GM23338 (cell line): ENCODE measurements at places on chromosomes 1 and 21.

- DNase-seq: no peak
These were observed 80.3 kb upstream of the ARTN start for GRCh38 chr1:43853161-43853921.

DNA sequence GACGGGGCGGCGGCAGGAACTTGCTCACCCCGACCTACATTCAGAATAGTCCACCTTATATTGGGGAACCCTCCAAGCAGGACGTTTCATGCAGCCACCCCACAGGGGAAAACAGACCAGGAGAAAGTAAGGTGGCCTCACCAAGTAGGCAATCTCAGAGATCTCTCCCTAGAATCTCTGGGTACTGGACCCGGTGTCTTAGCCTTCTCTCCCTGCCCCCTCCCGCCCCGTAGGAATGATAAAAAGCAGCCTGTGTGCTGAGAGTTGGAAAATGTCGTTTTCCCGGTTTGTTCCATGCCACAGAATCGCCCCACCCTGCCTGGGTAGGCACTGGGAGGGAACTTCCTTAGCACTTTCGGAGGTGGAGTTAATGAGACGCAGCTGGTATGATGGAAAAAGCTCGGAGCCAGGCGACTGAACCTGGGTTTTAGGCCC is 789 bp upstream of the PTPN14 start:
- DNase-seq: peak; percentile 97

DNA sequence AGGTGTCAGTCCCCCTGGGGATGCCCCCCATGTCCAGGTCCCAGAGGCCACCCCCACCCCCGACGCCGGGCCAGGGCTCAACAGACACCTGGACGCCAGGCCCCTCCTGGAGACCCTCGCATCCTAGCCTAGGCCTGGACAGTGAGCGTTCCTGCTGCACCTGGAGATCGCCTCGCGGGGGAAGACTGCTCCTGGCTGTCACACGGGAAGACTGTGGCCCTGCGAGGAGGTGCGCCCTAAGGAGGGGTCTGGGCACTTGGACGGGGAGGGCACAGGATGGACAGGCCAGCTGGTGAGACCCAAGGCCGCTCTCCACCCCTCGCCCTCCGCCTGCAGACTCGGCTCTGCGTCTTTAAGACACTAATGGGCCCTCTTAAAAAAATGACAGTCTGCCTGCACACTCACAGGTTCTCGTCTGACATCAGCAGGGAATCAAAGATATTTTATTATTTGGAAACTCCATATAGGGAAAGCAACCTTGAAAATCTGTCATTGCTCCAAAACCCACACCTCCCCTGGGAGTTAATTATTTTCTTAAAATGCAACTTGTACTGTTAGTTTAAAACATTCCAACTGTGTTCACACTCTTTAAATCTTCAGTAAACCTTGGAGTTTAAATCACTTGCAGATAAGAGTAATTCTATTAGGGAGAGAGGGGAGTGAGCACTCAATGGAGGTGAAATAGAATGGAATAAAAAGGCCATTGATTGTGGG is 45.6 kb upstream of the ACTRT2 start:
- DNase-seq: no peak

GRCh38 chr1:117032681-117033539 is 27.2 kb upstream of the TTF2 start:
- DNase-seq: no peak

GRCh38 chr1:48105165-48105564 is 108.0 kb upstream of the TRABD2B start:
- peak; percentile 15 for DNase-seq

- DNase-seq: peak; percentile 80
These were observed 253.2 kb downstream of the CRB1 start for GRCh38 chr1:197521118-197521739.

- no peak for DNase-seq
These were observed 85.3 kb downstream of the SEC16B start for GRCh38 chr1:177884479-177885021.

- no peak for DNase-seq
These were observed 314.9 kb upstream of the DEPDC1 start for GRCh38 chr1:68811806-68812205.

DNA sequence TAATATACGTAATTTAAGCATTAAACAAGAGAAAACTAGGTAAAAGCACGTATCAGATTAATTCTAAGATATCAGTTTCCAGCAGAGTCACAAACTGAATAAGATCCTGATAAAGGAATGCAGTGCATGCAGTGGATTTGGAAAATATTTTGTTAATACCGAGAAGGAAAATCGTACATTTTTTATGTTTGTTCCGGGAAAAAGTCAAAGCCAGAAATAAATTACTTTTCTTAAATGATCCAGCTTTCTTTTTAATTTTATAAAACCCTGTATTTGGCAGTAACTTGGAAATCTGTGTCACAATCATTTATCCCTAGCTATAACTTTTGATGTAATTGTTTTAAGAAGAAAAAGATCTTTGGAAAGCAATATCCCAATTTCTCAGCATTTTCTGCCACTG is 955 bp downstream of the PALMD start:
- no peak for DNase-seq

DNA sequence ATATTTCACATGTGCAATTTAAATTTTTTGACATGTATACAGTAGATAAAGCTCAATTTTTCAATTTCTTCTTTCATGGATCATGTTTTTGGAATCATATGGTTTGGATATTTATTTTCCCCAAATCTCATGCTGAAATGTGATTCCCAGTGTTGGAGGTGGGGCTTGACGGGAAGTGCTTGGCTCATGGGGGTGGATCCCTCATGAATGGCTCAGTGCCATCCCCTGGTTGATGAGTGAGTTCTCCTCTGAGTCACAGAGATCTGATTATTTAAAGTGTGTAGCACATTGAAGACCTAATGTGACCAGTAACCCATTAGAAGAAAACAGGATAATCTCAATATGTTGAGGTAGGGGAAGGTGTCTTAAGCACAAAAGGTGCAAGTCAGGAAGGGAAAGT is 9.1 kb upstream of the IFI16 start:
- peak; percentile 54 for DNase-seq

DNA sequence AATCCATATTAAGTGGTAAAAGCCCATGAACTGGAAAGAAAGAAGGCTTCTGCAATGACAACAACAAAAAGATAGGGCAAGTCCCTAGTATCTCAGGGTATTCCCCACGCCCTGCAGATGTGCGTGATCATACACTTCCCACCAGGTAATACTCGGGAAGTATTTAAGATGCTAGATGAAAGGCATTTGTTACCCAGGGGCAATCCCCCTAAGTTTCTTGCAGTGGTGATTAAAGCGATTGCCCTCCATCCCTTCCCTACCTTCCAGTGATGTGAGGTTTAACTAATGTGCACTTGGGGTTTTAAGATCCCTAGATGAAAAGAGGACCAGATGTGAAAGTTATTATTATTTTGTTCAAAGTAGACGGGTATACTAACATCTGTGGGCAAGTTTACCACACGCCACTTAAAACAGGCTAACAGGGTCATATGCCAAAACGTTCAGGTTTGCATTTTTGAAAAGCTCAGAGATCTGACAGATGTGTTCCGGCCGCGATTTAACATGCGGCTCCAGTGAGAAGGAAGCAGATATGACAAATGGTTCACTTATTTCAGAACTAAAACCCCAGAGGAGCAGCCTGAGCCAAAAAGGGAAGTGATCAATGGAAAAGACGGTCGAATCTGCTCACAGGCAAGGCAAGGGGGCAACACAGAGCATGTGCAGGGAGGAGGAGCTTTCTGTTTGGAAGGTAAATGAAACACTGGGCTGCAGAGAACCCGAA is 17.4 kb downstream of the TIAM1 start:
- no peak for DNase-seq

DNA sequence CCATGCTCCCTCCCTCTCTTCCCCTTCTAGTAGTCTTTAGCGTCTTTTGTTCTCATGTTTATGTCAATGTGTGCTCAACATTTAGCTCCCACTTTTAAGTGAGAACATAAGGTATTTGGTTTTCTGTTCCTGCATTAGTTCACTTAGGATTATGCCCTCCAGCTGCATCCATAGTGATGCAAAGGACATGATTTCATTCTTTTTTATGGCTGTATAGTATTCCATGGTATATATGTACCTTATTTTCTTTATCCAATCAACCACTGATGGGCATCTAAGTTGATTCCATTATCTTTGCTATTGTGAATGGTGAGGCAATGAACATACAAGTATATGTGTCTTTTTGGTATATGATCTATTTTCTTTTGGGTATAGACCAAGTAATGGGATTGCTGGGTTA is 38.3 kb upstream of the PALMD start:
- DNase-seq: no peak

GRCh38 chr1:224450561-224451350 is 16.2 kb upstream of the WDR26 start:
- no peak for DNase-seq

GRCh38 chr1:237864338-237865244 is 26.1 kb downstream of the ZP4 start:
- peak; percentile 81 for DNase-seq
